Activated T-cell treated with anti-CD3 and anti-CD28 coated beads, Interleukin-2, amount 50 U/mL, for 1 hour (primary cell): ENCODE measurements at places on chromosomes 7 and 10.
A peak's percentile ranks its signal among the peaks of the same experiment; 100 is the strongest.

DNA sequence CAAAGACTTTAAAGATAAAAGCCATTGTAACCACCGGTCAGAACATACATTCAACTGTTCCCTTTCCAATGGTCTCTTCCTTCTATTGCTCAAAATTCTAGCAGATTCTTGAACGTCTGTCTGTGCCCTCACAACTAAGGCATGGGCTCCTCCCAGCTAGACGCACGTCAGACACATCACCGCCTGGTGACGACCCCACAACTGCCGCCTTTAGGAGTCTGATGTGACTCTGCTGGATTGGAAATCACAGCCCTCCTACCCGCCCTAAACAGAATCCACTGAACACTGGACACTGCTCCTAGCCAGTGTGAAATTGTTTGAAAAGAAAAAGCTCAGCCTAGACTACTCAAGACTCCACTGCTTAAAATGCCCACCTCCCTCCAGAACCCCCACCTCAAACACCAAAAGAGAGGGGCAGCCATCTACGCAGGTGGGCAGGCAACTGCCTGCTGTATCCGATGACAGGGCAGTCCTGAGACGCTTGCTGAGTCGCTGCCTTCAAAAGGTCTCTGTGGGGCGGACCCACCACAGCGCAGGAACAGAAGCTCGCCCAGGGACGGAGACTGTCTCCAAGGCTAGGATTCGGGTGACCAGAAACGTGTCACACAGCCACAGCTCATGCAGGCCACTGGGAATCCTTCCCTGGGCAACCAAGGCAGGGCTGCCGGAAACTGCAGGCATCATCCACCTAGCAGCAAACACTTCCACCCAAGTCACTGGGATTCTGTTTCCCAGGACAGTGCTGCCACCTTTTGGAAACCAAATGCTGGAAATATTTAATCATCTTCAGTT, 34.7 kb downstream of the GSDME start:
- no peak for DNase-seq

GRCh38 chr7:71133232-71133622, 1.3 kb downstream of the GALNT17 start:
- no peak for DNase-seq

- DNase-seq, result no peak
Observed at GRCh38 chr7:12481722-12482121, 78.1 kb upstream of the VWDE start.

- DNase-seq, result no peak
Observed at GRCh38 chr10:127467811-127468210, 81.3 kb upstream of the NPS start.

- no peak for DNase-seq
Observed at GRCh38 chr10:13939391-13939790, 352.6 kb downstream of the PRPF18 start.

DNA sequence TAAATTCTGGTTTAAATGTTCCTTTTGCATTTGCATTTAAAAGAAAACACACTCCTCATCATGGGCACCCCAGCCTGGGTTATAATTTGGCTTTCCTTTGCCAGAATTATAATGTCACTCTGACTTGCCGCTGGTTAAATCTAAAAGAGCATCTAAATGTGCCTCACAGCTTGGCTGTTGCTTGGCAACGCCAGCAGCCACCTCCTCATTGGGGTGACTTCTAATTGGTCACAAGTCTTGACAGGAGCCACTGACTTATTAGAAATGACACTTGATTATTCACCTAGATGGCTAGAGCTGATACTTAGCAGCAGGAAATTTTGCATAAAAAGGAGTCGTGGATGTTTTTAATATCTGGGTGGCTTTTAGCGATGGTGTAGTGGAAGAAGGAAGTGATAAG, 114.3 kb downstream of the TBXAS1 start:
- no peak for DNase-seq

- DNase-seq, result no peak
Observed at GRCh38 chr7:88306590-88307048, at the start of gene STEAP4. STEAP4 (minus strand) TSS chr7:88306894; CDS start chr7:88284269, 22,625 bp downstream.

DNA sequence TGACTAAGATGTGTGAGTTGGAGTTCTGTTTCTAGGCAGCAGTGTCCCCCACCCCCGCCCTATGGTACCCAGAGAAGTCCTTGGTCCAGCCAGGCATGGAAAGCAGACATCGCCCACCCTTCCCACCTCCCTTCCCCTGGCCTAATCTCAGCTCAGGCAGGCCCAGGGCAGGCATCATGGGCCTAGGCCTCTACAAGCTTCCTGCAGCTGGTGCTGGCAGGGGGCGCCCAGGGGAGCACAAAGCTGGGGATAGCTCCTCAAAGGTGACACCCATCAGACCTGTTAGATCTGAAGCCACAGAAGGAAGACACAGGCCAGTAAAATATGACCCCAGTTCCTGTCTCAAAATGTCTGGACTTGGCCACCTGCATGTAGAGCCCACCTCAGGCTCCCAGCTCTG, 18.9 kb upstream of the UNC5B start:
- no peak for DNase-seq

DNA sequence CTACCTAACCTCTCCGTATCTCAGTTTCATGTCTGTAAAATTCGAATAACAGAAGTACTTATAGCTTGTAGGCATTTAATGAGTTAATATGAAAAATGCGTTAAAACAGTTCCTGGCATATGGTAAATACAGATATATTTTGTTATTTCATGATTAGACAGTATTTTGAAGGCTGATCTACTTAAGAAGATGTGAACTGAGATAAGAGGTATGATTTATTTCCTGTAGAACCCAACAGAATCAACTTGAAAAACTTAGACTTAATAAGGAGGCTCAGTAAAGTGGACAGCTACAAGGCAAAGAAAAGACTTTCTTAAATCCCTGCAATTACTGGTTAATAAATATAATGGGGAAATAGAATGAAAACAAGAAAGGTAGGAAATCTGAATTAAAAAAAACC, 103.3 kb downstream of the FANK1 start:
- DNase-seq, result no peak

GRCh38 chr10:2650328-2650727, 417.0 kb upstream of the PFKP start:
- DNase-seq, result no peak

GRCh38 chr7:35753761-35754603, 46.9 kb upstream of the SEPTIN7 start:
- DNase-seq, result no peak

DNA sequence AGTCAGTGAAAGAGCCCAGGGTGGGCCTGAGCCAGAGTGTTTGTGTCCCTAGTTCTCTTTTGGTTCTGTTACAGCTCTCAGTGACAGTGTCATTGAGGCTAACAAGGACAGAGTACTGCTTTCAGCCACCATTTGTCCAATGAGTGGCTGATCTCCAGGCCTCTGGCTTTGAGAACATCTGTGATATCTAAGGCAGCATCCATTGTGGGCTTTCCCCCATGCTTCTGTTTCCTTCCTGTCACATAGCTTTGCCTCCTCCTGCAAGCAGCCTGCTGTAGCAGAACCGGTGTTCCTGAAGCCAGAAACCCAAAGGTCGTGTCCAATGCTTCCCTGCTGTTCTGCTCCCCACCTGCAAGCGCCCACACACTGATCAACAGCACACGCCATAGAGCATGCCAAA, 68.4 kb downstream of the IKZF1 start:
- DNase-seq, result no peak

DNA sequence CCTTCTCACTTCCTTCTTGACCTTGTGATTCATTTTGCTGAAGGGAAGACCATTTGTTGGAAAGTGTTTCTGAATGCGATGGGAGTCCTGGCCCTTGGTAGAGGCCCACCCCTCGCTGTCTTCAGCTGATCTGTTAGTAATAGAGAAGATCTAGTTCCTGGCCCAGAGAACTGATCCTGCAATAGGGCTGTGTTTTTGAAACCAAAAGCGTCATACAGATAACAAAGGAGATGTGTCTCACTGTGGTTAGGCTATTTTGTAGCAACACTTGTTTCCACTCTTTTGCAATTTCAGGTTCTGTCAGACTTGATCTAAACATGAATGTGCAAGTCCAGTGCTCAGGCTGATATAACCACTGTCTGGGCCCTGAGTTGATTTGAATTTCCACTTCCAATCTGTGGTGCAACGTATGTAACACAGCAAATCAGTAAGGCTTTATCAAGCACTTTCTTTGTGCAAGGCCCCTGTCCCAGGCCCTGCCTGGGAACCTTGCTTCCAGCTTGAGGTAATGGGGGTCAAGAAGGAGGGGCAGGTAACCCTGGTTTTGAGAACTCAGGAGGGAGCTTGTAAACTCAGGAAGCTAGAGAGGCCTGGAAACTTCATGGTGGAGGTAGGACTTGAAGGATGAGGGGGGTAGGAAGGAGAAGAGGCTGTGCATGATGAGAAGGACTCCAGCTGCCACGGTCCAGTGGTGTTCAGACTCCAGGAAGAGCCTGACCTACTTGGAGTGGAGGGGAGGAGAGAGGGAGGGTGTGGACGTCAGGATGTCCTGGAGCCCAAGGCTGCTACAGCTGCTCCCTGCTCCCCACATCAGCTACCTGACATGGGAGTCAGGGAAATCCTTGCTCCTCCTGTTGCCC, 42.2 kb upstream of the SRGN start:
- DNase-seq, result peak; percentile 35

GRCh38 chr10:78700816-78701520, 367.8 kb upstream of the ZMIZ1 start:
- DNase-seq, result no peak

DNA sequence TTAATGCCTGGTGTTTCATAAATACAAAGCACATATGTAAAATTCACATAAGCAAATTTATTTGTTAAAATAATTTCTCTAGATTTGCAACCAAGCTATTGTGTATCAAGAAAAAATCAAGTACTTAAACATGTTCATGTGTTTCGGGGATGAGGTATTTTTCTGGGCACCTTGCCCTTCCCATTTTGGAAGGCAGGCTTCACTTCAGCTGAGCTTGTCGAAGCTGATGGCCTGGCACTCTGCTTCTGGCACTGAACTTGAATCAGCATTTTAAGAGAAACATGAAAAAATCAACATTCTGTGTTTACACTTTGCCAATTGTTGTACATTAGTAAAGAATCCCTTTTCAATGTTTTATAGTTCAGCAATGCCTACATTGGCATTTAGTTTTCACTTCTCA, 179.1 kb upstream of the STEAP4 start:
- no peak for DNase-seq

- DNase-seq, result no peak
Observed at GRCh38 chr7:96670338-96671289, 39.0 kb downstream of the SEM1 start.

DNA sequence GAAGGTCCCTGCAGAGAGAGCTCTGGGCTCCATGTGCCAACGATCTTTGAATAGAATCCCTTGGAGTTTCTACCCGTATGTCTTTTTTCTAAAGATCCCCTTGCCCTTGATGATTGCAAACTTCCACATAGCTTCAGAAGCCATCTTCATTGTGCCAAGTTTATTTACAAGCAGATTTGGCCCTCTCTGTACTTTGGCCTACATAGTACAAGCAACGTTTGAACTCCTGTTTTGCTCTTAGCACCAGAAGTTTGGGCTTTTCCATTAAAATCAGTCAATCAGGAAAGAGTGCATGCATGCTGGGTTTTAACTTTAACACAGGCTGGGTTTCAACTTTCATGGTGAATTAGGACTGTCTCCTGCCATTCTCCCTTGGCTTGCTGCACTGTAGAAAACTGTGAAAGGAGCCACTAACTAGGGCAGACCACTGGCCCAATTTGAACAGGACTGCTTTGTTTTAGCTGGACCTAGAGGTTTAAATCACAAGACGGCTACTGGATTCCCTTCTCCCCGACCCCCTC, 557.6 kb upstream of the GALNT17 start:
- no peak for DNase-seq

GRCh38 chr10:102492983-102493382, 9.5 kb downstream of the ACTR1A start:
- DNase-seq, result no peak

GRCh38 chr7:121793716-121794115, 79.2 kb upstream of the PTPRZ1 start:
- DNase-seq, result no peak

DNA sequence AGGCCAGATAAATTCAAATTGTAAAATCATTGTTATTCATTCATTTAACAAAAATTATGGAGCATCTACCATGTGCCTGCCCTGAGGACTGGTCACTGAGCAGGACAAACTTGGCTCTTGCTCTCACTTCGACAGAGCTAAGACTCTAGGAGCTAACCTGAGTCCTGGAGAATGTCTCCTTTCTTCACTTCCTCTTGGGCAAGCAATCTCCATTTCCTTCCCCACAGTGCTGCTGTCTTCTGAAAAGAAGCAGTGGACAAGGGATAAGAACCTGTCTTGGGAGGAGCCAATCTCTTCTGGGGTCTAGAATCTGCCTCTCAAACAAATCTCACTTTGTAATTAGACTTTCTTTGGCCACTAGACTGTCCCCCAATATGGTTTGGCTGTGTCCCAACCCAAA, 76.2 kb upstream of the PLXNA4 start:
- no peak for DNase-seq

DNA sequence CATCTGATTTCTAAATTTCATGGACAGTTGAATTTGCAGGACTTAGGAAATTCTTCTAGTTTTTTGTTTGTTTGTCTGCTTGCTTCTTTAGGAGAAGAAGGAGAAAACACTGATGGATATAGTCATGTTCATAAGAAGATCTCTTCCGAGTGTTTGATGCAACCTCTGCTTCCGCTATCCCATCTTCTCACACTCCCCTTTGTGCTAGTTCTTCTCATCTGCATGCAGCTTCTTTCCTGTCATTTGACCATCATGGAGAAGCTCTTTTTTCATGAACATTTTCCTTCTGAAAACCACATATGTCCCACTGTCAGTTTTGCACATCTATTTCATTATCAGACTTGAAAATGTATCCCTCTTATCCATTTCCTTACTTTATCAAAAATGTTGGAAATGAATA, 346.9 kb upstream of the PRKCQ start:
- DNase-seq, result no peak

- no peak for DNase-seq
Observed at GRCh38 chr7:150388709-150389531, 9.8 kb downstream of the ZNF775 start.

- peak; percentile 63 for DNase-seq
Observed at GRCh38 chr10:86536294-86536861, 14.8 kb upstream of the WAPL start.

- DNase-seq, result no peak
Observed at GRCh38 chr10:88660598-88660884, 3.7 kb upstream of the LIPF start.

GRCh38 chr7:38940774-38941173, 31.8 kb upstream of the VPS41 start:
- DNase-seq, result no peak

DNA sequence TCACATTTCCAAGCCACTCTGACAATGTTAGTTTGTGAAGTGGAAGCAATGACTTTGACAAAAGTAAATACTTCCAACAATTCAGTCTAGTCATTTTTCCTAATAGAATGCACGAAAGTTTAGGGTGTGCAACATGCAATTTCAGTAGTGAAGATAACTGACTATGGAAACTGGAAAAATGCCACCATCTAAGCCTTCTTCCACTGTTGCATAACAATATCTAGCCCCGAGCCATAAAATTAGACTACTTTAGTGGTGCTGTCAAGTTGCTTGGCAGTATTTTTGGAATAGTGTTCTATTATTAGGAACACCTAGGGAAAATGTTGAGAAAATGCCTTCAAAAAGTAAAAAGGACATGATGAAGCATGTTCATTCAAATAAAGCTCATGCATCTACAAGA, 17.9 kb downstream of the SEMA3A start:
- no peak for DNase-seq

GRCh38 chr7:156592155-156592884, 48.3 kb upstream of the RNF32 start:
- DNase-seq, result no peak
